ENCODE measurements at places on chromosomes 5 and 9.

GRCh38 chr5:78746021-78746770 is 97.6 kb upstream of the LHFPL2 start:
- no peak for DNase-seq

DNA sequence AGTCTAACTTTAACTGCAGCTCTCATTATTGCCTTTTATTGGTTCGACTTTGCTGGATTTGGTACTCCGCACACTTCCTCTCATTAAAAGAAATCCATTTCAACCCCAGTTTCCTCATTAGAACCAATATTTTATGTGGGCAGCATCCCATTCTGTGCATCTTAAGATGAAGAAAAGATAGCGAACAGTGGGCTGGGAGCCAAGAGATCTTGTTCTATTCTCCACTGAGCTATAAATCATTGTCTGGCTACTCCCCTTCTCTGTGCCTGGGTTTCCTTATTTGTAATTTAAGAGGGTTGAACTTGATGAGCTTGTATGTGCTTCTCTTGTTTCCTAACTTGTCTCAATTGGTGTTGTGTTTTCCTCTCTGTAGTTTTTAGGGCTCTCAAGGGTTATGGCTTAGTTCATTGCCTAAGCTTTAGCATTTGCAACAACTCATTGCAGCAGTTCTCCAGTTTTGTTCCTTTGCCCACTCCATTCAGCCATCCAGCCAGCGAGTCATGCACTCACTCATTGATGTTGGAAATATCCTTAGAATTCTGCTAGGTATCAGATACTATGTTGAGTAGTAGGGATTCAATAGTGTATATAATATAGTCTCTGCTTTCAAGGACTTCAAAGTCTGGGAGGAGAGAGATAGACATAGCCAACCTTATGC is 273.3 kb upstream of the TNC start:
- no peak for DNase-seq

- no peak for DNase-seq
Observed at GRCh38 chr5:90868799-90869198, 310.2 kb downstream of the ADGRV1 start.

- no peak for DNase-seq
Observed at GRCh38 chr5:17087035-17087434, 130.4 kb upstream of the BASP1 start.

- DNase-seq: no peak
Observed at GRCh38 chr9:5671711-5672353, 42.9 kb downstream of the RIC1 start.

GRCh38 chr5:41143131-41143901 is 70.0 kb downstream of the C6 start:
- DNase-seq: no peak

DNA sequence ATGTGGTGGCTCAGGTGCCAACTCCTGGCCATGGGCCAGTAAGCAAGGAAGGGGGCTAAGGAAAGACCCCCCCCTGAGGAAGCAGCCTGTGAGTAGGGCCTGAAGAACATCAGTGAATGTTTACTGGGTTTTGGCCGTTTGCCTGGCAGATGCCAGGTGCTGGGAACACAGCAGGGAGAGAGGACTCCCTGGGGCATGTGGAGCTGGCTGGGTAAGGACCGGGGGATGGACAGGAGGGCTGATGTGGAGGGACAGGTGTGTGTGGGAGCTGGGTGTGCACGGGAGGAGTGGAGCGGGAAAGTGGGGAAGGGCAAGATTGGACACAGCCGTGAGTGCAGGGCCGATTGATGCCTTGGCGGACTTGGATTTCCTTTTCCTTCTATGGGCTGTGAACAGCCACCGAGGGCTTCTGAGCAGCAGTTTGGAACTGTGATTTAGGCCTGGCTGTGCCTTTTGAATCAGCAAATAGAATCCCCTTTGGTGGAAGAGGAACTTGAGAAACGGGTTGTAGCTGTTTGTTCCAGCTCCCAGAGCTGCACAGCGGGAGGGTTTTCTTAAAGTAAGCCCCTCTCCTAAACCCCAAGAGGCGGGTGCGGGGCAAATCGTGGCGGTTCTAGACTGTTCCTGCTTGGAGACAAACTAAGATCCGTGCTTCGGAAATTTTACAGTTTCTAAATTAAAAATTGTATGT is 3.1 kb downstream of the HMCN2 start:
- DNase-seq: no peak

DNA sequence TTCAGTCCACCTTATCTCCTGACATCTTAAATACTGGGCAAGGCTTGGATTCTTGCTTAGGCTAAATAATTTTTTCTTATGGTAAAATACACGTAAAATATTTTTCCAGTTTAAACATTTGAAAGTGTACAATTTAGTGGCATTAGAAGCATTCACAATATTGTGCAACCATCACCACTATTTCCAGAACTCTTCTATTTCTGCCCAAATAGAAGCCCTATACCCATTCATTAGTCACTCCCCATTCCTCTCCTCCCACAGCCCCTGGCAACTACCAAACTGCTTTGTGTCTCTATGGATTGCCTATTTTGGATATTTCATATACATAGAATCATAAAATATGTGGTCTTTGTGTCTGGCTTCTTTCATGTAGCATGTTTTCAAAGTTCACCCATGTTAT is 57.6 kb downstream of the IL31RA start:
- DNase-seq: no peak

GRCh38 chr9:24765025-24765756 is 219.5 kb upstream of the IZUMO3 start:
- no peak for DNase-seq

GRCh38 chr9:14158916-14159315 is 155.0 kb downstream of the NFIB start:
- no peak for DNase-seq

GRCh38 chr9:14846871-14847311 is 63.3 kb downstream of the FREM1 start:
- peak; percentile 58 for DNase-seq

DNA sequence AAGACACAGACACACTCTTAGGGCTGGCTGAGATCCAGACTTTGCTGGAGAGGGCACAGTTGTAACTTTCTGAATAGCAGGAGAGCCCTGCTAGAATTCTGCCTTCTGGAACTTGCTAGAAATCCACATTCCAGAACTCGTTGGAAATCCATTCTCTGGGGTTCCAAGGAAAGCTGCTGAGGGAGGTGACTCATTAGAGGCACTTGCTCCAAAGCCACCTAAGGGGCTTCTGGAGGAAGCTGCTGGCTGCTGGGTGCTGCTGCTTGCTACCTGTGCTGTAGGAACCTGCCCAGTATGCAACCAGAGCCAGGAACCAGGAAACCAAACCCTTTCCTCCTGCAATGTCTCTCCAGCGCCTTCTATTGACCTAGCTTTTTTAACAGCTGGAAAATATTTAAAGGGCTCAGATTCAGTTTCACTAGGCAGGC is 4.1 kb upstream of the TLE4 start:
- DNase-seq: no peak

GRCh38 chr9:68683433-68683832 is 21.6 kb upstream of the PIP5K1B start:
- DNase-seq: no peak

GRCh38 chr5:94692581-94692980 is 74.1 kb downstream of the SLF1 start:
- no peak for DNase-seq

GRCh38 chr5:39148983-39149534 is 70.3 kb downstream of the FYB1 start:
- DNase-seq: no peak

DNA sequence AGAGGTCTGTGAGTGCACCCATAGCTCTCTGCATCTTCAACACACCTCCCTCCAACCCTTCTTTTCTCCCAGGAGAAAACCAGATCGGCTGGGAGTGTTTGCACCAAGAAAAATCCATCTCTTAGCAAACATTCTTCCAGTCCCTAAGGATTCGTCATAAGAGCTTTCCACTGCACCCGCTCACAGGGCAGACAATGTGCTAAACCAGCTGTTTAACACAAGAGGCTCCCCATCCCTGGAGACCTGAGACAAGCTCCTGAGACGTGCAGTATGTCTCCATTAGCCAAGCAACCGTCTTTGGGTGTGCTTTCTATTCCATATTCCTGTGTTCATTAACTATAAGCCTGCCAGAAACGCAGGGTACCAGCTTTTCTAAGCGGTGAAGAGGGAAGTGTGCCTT is 93.6 kb upstream of the ZNF462 start:
- DNase-seq: no peak

- DNase-seq: no peak
Observed at GRCh38 chr5:143447983-143448382, 44.5 kb upstream of the NR3C1 start.

DNA sequence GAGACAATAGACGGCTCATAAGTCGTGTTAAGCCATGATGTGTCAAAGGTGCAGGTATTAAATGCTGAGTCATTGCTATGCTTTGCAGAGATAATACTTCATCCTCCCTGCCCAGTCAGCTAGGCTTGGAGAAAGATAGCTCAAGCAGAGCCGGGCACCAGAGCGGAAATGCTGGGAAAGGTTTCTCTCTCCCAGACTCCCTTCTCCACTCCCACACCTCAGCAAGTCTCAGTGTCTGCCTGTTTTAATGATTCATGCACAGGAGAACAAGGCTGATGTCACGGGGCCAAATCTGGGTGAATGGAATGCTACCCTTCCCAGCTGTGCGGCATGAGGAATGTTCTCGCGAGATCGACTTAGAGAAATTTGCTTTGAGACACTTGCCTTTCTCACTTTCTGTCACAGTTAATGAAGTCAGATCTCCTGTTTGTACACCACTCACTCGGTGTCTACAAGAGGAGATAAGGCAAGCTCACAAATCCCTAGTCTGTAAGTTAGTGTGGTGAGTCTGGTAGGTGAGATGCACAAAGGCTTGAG is 204.4 kb downstream of the EFNA5 start:
- no peak for DNase-seq

GRCh38 chr5:89281766-89282553 is 399.0 kb upstream of the MEF2C start:
- DNase-seq: no peak

- no peak for DNase-seq
Observed at GRCh38 chr5:34716986-34717385, 60.9 kb downstream of the RAI14 start.

- DNase-seq: no peak
Observed at GRCh38 chr5:34534523-34535103, 121.5 kb upstream of the RAI14 start.

- no peak for DNase-seq
Observed at GRCh38 chr5:133293960-133294359, 242.1 kb downstream of the HSPA4 start.

- DNase-seq: no peak
Observed at GRCh38 chr9:121289026-121289771, 21.2 kb downstream of the GSN start.

GRCh38 chr9:133692364-133692985 is 45.7 kb downstream of the SARDH start:
- no peak for DNase-seq

- DNase-seq: no peak
Observed at GRCh38 chr5:56447232-56447631, 214.1 kb upstream of the ANKRD55 start.

GRCh38 chr5:9115093-9115492 is 430.8 kb downstream of the SEMA5A start:
- DNase-seq: no peak

DNA sequence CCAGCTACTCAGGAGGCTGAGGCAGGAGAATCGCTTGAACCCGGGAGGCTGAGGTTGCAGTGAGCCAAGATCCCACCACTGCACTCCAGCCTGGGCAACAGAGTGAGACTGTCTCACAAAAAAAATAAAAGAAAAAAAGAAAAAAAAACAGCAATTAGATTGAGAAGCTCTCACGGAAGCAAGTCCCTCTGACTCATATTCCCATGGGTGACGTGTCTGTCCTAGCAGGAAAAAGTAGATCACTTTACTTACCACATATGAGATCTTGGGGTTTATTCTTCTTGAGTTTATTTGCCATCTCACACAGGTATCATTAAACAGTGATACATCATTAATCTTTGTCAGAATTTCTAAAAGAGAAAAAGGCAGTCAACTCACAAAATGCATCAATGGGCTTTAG is 62.6 kb downstream of the SUSD1 start:
- DNase-seq: no peak

- no peak for DNase-seq
Observed at GRCh38 chr5:10275991-10276390, 25.9 kb downstream of the CCT5 start.

Data from NCI-H1694 treated with DMSO at 0.1 percent for 48 hours (cell line).